ENCODE measurements at places on chromosomes 1 and 21. TPM values are rescaled to one million over a fixed set of nuclear protein-coding genes. Genes with fewer than 3 reads are reported as not detected.

The GJC2 gene
- 0.61 TPM for total RNA-seq

The KCNT2 gene
- not detected for total RNA-seq

The DYNLT4 gene
- total RNA-seq, result not detected

The FMO2 gene
- not detected for total RNA-seq

The GBP7 gene
- total RNA-seq, result not detected

The OR6N1 gene
- total RNA-seq, result not detected

The NBPF14 gene
- 18.7 TPM for total RNA-seq

The CELSR2 gene
- 4.1 TPM for total RNA-seq

The FTCD gene
- total RNA-seq, result 0.56 TPM

The RAB3B gene
- 0.05 TPM for total RNA-seq

The SNRPE gene
- total RNA-seq, result 250 TPM

The PRAMEF7 gene
- total RNA-seq, result not detected

The RGS18 gene
- total RNA-seq, result not detected

The NTMT2 gene
- not detected for total RNA-seq

The SLC25A24 gene
- total RNA-seq, result 14.6 TPM

The ZMYND12 gene
- not detected for total RNA-seq

The HSF2BP gene
- 1.2 TPM for total RNA-seq

The DPYD gene
- total RNA-seq, result 17.9 TPM

Data from activated T-helper 1 cell treated with anti-CD3 and anti-CD28 coated beads, Interleukin-12 subunit alpha, Interleukin-12 subunit beta, Interleukin-2, Interleukin-4 antibody, amounts not matched to agents 30 ng/mL and 10 ng/mL and 1 ng/mL, durations not matched to agents 14 hours and 24 hours and 36 hours (primary cell).